ENCODE measurements at places on chromosomes 6 and 20.

- DNase-seq = no peak
Measured at GRCh38 chr6:159116343-159116742, 52.9 kb upstream of the FNDC1 start.

GRCh38 chr6:150087336-150087735 is 18.4 kb upstream of the ULBP3 start:
- no peak for DNase-seq

GRCh38 chr6:72446430-72446829 is 175.4 kb upstream of the KCNQ5 start:
- no peak for DNase-seq

DNA sequence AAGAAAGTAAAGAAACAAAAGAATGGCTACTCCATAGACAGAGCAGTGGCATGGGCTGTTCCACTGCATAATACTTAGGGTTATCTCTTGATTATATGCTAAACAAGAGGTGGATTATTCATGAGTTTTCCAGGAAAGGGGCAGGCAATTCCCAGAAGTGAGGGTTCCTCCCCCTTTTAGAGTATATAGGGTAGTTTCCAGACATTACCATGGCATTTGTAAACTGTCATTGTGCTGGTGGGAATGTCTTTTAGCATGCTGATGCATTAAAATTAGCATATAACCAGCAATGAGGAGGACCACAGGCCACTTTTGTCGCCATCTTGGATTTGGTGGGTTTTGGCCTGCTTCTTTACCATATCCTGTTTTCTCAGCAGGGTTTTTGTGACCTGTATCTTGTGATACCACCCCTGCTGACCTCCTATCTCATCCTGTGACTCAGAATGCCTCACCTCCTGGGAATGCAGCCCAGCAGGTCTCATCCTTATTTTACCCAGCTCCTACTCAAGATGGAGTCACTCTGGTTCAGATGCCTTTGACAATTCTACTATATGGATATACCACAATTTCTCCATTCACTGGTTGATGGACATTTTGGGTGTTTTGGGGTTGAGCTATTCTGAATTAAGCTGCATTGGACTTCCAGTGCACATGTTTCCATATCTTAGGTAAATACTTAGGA is 280.6 kb downstream of the FARS2 start:
- no peak for DNase-seq

- no peak for DNase-seq
Measured at GRCh38 chr6:42624601-42625000, 60.8 kb downstream of the UBR2 start.

DNA sequence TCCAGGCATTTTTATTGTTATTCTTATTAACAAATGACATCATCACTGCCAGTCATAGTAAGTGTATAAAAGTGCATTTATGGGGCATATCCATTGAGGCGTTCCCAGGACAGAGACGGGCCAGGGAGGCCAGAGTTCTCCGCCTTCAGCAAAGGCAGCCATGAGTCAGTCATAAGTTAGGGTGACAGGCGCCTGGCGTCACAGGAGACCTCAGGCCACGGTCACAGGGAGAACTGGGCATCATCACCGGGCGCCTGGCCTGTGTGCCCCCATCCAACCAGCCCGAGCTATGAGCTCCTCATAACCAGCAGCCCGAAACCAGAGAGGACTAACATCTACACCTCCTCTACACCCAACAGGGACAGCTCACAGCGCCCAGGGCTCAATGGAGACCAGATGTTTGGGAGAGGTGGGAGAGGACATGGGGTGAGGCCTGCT is 259.2 kb downstream of the DLL1 start:
- no peak for DNase-seq

DNA sequence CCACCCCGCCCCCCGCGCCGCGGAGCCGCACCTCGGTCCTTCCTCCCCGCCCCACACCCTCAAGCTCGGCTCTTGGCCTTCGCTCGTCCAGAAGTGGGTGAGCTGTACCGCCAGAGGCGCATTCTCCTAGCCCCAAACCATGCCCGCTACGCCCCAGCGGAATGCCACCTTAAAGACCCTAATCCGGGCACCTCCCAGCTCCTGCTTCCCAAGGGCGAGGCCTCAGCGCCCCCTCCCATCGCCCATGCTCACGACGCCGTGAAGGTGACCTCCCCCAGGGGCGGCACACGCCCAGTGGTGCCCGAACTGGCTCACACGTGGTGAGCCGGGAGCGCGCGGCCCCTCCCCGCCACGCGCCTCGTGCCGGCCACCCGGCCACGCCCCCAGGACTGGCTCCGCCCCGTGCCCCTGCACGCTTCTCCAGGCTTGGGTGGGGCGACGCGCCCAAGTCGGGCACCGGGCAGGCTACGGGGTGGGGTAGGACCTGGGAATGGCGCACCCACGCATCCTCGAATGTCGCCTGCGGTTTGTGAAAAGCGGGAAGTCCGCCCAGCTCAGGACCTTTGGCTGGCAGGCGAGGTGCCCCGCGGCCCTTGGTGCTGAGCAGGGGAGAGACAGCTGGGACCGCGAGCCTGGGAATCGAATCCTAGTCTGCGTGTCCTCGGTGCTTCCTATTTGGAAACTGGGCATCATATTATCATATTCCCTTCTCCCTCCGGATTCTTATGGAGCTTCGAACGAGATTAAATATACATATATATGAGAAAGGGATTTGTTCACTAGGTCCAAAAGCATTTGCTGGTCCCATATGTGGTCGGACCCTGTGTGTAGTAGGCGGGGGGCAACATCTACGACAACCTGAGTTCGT is 941 bp upstream of the SOX12 start:
- peak; percentile 71 for DNase-seq

- DNase-seq = no peak
Measured at GRCh38 chr20:9061434-9061833, 7.5 kb upstream of the PLCB4 start.

DNA sequence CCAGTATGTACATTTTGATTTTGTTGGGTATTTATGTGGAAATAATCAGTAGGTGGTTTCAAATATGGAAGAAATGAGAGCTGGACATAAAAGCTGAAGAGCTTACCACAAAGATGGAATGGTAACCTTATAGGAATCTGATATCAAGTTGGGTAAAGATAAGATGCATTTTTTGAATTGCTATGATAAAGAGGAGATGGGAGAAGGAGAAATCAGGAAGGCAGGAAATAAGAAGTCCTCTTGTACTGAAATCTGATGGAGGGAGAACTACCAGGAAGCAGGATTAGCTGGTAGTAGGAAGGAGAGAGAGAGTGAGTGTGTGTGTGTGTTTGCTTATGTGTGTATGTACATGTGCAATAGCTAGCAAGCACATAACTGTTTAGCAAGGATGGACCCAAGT is 468.4 kb downstream of the PHF3 start:
- no peak for DNase-seq

GRCh38 chr6:150866991-150867501 is 1.5 kb downstream of the MTHFD1L start:
- peak; percentile 33 for DNase-seq

DNA sequence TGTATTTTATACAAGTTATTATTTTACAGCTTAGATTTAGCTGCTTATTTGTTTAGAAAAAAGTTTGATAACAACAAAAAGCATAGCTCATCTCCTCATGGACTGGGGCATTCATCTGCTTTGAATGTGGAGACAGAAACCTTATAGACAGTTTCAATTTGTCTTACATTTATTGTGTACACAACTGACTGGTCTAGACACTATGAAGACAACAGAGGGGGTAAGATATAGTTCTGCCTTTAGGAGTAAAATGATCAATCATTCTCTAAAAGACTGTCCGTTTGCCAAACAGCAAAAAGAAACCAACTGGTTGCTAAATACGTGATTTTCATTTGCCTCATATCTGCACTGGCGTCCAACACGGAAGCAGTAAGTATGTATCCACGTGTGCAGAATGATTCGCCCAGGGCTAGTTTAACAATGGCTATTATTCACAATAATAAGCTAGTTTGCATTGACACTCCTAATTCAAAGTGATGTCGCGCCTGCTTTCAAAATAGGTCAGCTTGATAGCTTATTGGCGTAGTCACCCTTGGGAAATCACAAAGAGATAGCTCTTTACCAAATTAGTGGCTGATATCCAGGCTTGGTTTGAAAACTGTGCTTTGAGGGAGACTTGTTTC is 153.6 kb downstream of the BMP2 start:
- peak; percentile 38 for DNase-seq

DNA sequence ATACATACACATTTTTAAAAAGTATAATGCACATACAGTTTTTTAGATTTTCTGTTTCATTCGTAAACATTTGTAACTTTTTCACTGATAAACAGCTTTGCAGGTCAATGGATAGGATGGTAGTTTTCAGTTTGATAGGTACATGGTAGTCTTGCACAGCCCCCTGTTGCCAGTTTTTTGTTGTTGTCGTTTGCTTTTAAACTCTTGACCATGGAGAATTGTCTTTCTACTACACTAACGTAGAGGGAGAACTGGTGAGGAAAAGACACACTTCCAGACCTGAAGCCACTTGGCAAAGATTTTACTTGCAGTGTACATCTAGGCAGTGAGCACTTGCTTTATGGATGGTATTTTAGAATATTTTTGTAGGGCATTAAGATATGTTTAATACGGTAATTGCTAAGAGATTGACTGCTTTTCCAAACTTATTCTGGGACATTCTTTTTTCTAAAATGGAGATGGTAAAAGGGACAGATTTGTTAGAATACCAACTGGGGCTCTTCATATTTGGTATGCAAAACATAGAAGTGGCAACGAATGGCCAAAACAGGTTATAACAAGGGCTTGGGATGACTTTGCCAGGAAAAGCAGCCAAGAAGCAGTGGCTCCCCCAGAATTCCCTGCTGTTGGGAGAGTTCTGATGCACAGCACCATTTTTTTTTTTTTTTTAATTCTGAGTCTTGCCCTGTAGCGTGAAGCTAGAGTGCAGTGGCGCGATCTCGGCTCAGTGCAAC is 1.5 kb downstream of the PYGB start:
- DNase-seq = peak; percentile 42

DNA sequence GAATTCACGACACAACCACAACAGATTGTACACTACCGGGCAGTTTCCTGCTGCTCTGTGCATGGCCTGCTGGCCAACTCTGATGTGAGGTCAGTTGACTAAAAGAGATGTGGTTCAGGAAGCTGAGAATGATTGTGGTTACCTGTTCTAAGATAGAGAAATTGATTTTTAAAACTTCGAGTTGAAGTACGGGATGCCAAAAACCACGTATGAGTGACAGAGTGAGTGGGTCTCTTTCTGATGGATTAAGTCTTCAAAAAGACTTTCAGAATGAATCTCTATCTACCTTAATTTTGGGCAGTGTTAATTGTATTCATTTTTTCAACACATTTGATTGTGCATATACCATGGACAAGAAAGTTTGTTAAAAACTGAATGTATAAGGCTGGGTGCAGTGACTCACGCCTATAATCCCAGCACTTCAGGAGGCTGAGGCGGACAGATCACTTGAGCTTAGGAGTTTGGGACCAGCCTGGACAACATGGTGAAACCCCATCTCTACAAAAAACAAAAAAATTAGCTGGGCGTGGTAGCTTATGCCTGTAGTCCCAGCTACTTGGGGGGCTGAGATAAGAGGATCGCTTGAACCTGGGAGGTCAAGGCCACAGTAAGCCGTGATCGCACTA is 121.2 kb downstream of the SGK1 start:
- no peak for DNase-seq

DNA sequence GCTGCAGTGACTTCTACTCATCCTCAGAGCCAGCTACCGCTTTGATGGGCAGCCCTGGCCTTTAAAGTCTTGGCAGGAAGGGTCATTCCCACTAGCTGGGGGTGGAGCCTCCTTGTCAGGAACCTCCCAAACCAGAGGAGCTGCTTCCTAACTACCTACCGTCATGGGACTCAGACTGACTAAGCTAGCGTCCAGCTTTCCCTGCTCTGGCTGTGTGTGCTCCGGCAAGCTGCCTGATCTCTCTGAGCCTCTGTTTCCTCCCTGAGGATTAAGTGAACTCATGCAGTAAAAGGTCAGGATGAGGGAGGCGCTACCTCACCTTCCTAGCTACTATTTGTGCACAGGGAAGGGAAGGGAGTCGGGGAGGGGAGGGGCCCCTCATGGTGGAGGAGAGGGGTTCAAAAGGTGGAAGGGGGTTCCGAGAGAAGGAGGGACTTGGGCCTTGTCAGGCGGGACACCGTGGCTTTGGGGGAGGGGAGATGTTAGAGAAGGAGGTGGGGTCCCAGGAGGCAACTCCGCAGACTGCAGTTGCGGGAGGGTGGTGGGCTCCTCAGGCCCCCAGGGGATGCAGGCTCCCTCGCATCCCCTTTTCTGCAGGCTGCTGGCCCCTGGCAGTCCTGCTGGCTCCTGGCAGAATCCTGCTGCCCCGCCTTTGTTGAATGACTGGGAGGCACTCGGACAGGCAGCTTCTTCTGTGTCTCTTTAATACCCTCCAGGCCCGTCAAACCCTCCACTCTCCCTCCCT is 9.8 kb downstream of the DUSP15 start:
- DNase-seq = no peak

- no peak for DNase-seq
Measured at GRCh38 chr6:16624636-16625290, 136.5 kb downstream of the ATXN1 start.

DNA sequence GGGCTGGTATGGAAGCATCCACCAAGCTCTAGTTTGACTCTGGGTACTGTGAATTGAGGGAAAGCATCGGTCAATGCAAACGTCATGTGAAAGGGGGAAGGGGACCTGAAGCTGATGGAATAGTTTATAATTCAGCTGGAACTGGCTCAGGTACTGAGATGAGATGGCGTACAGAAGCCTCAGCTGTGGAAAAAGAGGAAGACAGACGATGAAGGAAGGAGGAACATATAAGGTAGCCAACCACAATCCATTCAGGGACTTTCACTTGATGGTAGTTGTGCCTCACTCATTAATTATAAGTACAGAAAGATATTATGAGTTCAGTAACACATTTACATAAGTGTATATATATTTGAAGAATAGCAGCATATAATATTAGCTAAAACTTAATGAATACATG is 2.7 kb downstream of the CALHM5 start:
- DNase-seq = no peak

DNA sequence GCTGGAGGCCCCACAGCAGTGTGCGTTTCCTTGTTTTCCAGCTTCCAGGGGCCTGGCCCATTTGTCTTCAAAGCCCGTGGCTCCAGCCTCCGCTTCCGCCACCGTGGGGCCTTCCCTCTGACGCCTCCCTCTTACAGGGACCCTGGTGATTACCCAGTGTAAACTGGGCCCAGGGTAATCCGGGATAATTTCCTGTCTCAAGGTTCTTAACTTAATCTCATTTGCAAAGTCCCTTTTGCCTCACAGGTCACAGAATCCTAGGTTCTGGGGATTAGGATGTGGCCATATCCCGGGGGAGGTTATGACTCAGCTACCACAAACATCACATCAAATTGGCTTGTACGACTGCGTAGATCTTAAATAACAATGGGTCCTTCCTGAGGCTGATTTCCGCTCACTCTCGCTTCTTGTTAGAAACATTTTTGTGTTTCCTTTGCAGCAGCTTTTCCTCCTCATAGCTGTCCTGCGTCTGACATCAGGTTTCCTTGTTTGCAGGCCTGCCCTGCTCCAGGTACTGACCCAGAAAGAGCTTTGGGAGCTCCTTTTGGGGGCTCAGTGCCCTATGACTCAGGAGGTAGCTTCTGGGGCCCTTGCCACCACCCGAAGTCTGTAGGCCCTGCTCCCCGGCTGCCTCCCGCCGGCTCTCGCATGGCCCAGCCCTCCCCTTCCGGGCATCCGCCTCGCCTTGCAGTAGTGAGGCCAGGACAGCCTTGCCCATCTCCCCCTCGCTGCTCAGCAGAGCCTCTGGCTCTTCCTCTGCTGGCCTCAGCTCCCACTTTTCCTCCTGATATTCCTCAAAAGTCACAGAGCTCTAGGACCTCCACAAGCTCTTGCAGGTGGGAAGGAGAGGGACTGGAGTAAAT is 100.5 kb downstream of the ERMARD start:
- DNase-seq = no peak
